ENCODE measurements at places on chromosomes 4 and X. TPM values are rescaled to one million over a fixed set of nuclear protein-coding genes. Genes with fewer than 3 reads are reported as not detected.

TMEM128 gene
- polyA plus RNA-seq = 49.3 TPM

SMAD1 gene
- 67.3 TPM for polyA plus RNA-seq

FAM133A gene
- 0.13 TPM for polyA plus RNA-seq

SPP1 gene
- 140 TPM for polyA plus RNA-seq

BMPR1B gene
- polyA plus RNA-seq = 26.8 TPM

CDKL2 gene
- polyA plus RNA-seq = 12.3 TPM

DUX4 gene
- polyA plus RNA-seq = not detected

SUV39H1 gene
- polyA plus RNA-seq = 6.8 TPM

OPHN1 gene
- polyA plus RNA-seq = 13.7 TPM

CT47B1 gene
- not detected for polyA plus RNA-seq

- no peak for DNase-seq
Measured at GRCh38 chr4:81348086-81348777, 123.5 kb downstream of the RASGEF1B start.

DNA sequence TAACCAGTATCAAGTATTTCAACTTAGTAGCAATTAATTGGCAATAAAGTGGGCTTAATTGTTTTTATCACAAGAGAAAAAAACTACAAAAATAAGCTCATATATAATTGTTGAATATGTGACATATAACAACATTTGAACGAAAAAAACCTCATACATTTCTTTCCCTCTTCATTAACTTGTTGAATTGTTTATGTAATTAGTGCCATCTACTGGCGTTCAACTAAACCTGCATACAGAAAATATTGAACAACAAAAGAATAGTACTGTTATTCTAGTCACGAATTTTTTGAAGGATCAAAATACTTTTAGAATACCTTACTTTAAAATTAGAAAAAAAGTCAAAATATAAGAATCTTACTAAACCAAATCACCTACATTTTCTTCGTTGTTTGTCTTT, 586.5 kb upstream of the FTHL17 start:
- no peak for DNase-seq

GRCh38 chr4:2331519-2332200, 69.8 kb upstream of the MXD4 start:
- DNase-seq = no peak

GRCh38 chrX:107226757-107227156, 20.3 kb downstream of the DNAAF6 start:
- DNase-seq = no peak

GRCh38 chrX:72676465-72676864, 37.6 kb downstream of the PHKA1 start:
- no peak for DNase-seq

GRCh38 chr4:17758485-17758884, 22.9 kb downstream of the FAM184B start:
- no peak for DNase-seq

DNA sequence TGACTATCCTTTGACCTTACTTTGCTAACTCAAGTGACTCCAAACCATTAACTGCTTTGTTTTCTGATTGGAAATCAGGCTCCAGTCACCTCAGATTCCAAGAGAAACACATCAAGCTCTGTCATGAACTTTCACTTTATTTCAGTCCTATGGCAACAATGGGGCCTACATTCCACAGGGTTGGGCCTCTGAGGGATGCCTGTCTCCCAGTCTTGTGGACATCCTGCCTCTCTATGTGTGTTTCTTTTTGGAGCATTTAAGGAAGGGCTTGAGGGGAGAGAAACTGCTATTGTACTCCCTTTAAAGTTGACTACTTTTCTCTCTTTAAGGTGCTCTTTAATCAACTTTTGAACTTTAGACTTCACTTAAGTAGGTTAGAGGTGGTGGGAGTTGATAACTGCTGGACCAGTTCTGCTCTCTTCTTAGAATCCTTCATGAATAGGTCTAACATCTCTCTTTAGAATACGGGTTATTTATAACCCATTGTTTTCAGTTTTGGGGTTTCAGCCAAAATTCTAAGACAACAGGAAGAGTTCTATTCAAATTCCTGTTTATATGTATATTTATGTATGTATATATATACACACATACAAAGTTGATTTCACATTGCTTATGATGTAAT, 274.3 kb upstream of the NR3C2 start:
- DNase-seq = no peak

GRCh38 chr4:62144431-62144830, 944.3 kb downstream of the ADGRL3 start:
- DNase-seq = no peak

GRCh38 chr4:104772849-104773248, 278.2 kb upstream of the CXXC4 start:
- DNase-seq = no peak

DNA sequence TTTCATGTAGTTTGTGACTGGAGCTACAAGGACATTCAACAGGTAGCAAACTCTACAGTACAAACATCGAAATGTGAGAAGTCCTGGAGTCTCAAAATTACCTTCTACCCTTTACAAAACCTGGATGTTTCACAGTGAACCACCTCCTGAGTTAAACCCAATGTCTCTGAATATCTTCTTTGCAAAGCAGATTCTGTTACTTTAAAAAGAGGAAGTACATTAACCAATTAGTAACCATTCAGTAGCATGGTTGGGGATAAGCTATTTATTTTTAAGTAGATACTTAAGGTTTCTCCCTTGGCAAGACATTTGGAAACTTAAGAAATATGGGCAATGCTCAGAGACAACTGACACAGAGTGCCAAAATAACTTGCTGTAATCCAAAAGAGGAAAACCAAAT, 371.9 kb upstream of the NWD2 start:
- no peak for DNase-seq

- DNase-seq = no peak
Measured at GRCh38 chr4:127416115-127416514, 216.6 kb upstream of the INTU start.

DNA sequence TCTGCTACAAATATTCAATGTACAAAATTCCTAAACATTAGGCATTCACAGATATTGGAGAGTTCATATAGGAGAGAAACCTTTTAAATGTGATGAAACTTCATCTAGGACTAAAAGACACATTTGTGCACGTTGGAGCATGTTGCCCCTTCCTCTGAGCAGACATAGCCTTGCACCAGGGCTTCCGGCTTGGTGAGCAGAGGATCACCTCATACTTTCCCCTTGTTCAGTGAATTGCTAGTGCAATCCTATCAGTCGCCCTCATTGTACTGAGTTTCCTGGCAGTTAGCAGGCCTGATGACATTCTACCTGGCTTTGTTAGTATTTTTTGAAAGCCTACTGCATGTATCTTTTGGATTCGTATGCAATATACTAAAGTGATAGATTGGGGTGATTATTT, 466.2 kb downstream of the SPRY1 start:
- no peak for DNase-seq

DNA sequence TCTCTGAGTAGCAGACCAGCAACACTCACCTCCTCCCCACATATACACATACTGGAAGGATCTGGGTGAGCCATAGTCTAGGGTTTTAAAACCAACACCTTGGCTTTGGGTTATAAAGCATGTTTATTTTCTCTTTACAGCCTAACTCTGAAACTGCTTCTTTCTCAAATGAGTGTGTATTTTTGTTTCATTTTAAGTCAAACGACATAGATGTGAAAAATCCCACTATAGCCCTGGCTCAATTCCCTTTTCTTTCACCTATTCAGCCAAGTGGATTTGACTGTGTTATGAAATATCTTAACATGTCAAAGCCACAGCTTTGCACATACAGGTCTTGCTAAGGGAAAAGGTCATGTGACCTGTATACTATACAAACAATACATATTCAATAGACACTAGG, 13.8 kb downstream of the NEXMIF start:
- DNase-seq = no peak

DNA sequence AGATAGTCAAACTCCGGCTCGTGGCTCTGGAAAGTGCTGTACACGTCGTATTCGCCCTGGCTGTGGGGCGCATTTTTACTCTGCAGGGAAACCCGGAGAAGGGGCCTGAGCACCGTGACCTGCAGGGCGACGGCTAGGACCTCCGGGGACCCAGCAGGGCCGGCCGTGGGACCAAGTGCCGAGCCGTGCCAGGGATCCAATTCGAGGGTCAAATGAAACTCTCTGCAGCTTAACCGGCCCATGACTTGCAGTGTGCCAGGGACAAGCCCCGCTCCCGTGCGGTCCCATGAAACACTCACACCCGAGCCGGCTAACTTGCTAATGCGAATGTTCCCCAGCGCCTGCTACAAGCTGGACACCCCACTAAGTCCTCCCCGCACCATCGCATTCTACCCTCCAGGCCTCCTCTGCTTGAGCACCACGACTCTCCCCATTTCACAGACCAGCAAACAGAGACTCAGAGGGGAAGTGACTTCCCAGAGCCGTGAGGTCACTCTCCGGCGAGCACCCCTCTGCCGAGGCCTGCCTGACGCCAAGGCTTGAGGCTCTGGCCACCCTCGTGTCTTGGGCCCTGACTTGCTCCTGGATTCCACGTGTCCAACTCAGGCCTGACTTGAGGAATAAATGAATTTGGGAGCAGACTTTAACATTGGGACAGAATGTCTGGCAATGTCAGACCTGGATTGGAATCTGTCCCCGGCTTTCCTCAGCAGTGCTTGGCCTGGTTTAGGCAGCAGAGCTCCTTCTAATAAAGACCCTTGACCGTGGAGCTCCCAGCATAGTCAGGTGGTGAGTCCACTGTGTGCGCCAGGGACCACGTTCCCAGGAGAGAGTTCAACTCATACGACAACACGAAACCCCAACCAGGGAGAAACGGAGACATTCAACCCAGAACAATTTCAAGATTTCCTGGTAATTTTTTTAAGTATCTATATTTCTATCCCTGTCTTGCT, 93.6 kb downstream of the PPP2R2C start:
- no peak for DNase-seq

DNA sequence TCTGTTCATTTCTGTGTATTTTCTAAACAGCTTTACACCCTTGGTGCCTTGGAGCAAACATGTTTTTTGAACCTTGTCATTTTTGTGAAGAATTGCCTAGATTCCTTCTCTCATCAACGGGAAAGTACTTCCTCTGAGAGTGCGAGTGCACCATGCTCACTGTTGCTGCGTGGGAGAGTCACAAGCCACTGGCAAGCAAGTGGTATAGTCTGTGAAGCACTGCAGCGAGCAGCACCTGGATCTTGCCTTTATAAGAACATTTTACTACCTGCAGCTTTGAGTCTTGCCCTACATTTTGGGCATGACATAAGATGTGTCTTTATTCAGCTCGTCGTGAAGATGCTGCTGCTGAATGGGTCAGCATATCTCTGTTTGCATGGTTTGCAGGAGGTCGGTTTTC, 44.9 kb downstream of the HADH start:
- DNase-seq = no peak

DNA sequence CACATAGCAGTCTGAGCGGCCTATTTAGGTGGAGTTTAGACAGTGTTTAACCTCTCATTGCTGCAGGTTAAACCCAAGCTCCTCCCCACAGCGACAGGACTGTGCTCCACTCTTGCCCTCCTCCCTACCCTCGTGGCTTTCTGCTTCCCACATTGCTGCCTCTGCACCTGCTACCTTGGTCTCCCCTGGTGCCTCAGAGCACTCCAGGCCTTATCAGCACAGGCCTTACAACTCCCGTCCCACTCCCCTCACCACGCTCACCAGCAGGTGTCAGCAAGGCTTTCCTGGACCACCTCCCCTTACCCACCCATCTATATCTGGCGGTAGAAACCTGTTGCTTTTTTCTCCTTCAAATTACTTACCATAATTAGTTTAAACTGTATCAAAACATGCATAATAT, 18.6 kb downstream of the HELT start:
- DNase-seq = no peak

DNA sequence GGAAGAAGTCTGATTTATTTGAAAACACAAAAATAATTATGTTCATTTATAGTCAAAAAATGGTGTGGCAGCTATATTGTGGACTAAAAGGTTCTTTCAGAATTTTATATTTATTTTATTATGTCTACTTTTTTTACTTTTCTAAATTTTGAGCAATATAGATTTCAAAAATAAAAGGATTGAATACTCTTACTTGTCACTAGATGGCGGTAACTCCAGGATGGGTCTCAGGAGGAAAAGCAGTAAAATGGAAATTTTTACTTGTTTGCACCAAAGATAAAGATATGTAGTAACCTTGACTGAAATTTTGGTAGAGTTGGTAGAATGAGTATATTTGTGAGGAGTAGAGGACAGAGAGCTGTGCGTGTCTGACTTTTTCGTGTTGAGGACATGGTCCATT, 14.5 kb upstream of the DACH2 start:
- no peak for DNase-seq

- DNase-seq = no peak
Measured at GRCh38 chr4:81352446-81352835, 119.3 kb downstream of the RASGEF1B start.

DNA sequence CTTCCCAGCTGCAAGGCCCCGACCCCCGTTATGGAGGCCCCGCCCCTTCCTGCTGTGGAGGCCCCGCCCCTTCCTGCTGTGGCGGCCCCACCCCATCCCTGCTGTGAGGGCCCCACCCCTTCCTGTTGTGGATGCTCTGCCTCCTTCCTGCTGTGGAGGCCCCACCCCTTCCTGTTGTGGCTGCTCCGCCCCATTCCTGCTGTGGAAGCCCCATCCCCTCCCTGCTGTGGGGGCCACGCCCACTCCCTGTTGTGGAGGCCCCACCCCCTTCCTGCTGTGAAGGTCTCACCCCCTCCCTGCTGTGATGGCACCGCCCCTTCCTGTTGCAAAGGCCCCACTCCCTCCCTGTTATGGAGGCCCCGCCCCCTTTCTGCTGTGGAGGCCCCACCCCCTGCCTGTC, 104.9 kb upstream of the PSAPL1 start:
- DNase-seq = no peak

GRCh38 chr4:94819371-94820168, 61.8 kb downstream of the BMPR1B start:
- no peak for DNase-seq

DNA sequence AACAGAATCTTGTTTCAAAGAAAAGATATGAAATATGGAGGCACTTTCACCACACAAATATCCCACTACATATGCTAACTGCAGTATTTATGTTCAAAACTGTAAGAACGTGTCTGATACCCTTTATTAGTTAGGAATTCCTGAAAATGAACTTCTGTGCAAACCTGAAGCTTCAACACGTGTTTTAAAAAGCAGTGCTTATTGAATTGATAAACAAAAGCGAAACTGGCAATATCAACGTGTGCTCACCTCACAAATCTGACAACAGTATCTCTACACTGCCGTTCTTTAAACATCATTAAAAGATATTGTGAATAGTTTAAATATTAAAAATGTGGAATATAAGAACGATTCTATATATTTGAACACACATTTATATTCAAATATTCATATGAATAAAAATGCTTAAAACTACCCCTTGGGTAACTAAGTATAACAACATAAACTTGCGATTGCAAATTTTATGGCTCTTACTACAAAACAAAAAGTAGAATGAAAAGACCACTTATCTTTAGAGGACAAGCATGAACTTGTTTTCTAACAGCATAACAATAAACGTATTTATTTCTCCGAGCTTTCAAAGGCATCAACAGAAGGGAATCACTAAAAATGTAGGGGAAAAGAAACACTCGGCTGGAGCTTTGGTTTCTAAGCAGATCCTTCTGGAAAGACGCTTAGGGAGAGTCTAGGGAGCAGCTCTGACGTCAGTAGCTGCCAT, at the start of gene LRP2BP:
Gene LRP2BP (minus strand): TSS at position 687 of the 718 bp plus-strand sequence. CDS start 17,738 bp downstream, outside the sequence.
- no peak for DNase-seq

DNA sequence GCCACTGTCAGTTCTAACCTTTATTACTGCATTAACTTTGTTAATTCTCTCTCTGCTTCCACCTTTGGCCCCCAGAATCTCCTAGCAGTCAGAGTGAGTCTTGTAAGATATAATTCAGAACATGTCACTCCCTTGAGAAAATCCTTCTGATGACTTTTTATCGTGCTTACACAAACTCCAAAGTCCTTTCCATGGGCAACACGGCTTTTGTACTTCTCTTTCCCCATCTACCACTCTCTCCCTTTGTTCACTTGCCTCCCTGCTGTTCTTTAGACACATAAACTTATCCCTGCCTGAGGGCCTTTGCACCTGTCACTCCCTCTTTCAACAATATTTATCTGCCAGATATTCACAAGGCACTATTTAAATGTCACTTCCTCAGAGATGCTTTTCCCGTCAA, 64.8 kb downstream of the MAOB start:
- no peak for DNase-seq

All from right renal pelvis (tissue), 4 donors.